ENCODE measurements at places on chromosomes 11 and 22.

DNA sequence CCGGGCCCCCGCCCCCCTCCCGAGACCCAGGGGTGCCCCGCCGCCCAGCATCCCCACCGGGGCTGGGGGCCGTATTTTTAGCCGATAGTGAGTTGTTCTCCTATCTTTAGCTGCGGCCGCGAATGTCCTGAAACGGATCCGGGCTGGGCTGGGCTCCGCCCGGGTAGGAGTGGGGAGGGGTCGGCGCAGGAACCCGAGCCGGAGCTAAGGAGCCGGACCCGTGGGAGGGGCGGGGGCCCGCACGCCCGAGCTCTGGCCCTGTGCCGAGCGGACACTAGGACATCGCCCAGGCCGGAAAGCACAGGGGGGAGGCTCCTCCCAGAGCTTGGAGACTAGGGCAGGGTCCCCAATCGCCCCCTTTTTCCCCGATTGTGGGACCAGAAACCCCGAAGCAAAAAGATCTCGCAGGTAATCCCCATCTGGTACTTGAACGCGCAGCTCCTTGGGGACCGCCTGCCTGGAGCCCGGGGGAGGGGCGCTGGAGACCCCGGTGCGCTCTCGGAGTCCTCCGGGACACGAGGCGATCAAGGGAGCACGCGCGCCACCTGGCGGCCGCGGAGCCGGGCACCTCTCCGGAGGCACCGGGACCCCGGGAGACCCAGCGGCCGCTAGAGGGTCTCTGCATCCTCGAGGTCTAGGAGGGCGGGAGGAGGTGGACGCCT is 669 bp downstream of the CDC42EP2 start:
- DNase-seq = peak; percentile 72

- no peak for DNase-seq
Observed at GRCh38 chr11:61955422-61956135, 5.4 kb downstream of the BEST1 start.

DNA sequence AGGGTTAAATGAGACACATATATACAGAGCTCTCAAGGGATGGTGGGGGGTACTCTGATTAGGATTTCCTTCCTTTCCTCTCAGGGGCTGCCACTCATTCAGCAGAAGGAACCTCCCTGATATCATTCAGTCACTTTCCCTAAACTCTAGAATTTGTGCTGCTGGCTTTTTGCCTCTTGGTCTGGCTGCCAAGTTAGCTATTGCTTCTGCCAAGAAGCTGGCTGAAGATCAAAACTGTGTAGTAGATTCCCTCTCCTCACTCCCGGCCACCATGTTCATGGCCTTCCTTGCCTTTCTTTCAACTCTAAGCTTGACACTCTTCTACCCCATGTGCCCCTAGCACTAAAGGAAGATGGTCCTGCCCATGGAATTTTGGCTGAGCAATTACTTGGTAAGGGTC is 18.7 kb downstream of the SLC6A5 start:
- no peak for DNase-seq

DNA sequence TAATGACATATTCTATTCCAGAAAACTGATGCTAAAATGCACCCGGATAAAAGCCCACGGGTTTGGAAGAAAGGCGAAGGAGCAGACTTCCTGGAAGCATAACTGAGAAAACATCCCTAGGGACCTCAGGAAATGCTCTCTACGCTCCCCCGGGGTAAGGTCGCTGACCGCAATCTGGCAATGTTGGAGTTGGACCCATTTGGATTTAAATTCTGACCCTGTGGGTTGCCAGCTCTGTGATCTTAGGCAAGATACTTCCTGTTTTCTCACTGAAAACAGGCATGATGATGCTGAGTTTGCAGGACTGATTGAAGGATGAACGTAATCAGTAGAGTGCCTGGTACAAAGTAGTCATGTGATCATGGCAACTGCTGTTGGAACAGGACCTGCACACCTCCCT is 1054.0 kb downstream of the NTM start:
- DNase-seq = no peak

- DNase-seq = no peak
Observed at GRCh38 chr11:130583801-130584211, 135.4 kb downstream of the ADAMTS15 start.

DNA sequence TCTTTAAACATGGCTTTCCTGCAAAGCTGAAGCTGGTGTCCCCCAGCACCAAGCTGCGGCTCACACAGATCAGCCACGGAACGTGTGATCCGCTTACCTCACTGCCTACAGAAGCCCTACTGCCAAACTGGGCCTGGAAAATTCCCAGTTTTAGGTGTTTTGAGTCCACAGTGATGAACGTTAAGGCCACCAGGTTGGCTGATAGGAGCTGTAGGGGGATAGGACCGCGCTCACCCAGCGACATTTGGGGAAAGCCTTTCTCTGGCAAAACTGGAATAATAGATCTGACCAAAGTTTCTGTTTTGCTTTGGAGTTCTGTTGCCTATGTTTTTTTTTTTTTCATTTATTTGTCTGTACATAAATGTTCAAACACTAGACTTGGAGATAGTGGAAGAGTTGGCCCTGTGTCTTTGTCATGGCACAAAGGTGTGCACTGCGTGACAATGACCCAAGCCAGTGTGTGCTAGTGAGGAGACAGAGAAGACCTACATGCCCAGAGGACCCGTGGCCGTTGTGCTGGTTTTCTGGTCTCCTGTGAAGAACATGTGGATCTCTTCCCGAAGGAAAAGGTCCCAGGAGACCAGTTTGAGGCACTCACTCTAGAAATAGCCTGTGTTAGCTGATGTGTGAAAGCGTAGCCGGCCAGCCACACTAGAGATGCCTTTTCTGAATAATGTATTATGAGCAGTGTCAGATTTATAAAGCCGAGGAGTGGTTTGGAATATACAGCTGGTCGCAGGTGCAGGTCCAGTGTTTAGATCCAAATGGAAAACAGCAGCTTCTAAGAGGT is 15.0 kb downstream of the ASPHD2 start:
- no peak for DNase-seq

DNA sequence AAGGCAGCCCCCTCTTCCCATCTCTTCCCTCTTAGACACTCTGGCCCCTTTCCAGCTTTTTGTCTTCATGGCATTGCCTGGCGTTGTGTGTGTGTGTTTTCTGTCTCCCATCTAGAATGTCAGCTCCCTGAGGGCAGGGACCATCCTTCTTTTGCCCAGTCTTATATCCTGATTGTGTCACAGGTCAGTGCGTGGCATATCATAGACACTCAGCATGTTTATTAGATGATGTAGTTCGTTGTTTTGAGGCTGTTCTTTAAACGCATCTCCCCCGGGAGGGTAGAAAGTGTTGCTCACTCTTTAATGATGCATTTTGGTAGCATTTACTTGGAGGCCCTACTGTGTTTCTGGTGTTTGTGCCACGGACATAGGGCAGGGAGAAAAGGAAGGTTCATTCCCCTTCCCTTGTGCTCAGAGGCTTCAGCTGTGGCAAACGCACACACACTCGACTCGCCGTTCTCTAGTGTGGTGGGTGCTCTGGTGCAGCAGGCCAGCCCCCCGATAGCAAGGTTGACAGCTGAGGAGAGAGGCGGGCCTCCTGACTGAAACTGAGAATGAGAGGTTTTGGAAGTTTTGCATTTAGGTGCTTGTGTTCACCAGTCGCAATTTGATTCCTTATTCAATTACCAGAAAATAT is 60.2 kb downstream of the TNRC6B start:
- DNase-seq = no peak

- no peak for DNase-seq
Observed at GRCh38 chr22:20299746-20300136, 20.1 kb downstream of the DGCR6L start.

- DNase-seq = no peak
Observed at GRCh38 chr11:95269036-95269819, 38.2 kb upstream of the SESN3 start.

- peak; percentile 79 for DNase-seq
Observed at GRCh38 chr11:63845303-63845702, 6.4 kb downstream of the MARK2 start.

- no peak for DNase-seq
Observed at GRCh38 chr11:67648140-67648795, 2.3 kb downstream of the ACY3 start.

DNA sequence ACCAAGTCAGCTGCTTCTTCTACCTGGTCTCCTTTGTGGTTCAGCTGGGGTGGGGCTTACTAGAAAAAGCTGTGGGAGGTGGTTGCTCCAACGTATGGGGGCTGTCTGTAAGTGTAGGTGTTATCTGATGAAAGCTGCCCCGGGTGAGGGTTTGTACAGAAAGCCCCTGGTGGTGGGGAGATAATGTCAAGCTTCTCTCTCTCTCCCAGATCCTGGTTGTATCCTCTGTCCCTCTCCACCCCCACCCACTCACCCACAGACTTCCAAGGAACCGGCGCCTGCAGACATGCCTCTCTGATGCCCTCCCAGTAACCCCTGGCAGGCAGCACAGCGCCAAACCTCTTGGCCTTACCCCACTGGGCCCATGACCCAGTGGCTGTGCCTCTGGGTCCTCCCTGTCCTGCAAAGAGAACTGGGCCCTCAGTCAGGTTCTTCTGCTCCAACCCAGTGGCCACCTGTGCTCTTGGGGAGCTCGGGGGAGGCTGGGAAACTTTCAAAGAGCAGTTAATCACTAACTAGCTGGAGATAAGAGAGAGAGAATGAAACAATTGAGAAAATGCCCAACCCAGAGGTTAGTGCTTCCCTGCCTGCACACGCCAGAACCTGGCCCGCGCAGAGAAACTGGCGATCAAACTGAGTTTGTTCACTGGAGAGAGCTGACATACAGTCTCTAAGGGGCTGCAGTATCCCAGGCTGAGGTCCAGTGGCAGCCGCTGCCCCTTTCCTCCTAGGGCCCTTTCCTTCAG is 20.4 kb upstream of the EHF start:
- no peak for DNase-seq

DNA sequence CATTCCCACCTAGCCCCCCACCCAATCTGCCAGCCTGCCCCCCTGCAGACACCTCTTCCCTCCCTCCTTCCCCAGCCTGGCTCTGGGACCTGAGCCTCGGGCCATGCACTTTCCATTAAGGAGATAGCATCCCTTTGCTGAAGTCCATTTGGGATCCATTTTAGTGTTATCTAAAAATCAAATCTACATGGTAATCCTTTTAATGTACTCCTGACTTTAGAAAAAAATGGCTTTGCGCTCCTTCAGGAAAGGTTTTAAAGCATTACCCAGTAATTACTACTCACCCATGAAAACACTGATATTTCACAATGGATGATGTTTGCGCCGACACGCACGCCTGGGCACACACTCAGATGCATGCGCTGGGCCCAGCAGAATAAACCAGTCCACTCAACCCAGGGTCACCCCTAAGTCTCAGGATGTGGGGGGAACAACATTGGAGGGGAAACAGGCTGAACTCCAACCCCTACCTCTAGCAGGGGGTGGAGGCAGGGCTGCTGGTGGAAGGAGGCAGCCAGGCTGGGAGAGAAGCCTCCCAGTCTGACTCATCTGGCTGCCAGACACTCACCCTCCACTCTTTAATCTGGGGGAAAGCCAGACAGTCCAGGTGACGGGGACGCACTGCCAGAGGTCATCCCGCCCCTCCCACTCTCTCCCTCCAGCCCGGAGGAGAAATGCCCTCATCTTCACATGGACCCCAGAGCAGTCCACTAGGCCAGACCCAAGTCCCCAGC is 29.8 kb downstream of the LMO1 start:
- peak; percentile 32 for DNase-seq

DNA sequence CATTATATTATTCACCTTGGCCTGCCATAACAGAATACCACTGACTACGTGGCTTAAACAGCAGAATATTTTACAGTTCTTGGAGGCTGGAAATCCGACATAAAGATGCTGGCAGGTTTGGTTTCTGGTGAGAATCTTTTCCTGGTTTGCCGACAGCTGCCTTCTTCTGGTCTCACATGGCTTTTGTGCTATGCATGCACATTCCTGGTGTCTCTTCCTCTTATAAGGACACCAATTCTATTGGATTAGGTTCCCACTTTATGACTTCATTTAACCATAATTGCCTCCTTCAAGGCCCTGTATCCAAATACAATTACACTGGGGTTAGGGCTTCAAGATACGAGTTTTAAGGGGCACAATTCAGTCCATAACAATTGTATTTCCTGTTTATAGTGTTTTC is 17.1 kb downstream of the RNF214 start:
- no peak for DNase-seq

DNA sequence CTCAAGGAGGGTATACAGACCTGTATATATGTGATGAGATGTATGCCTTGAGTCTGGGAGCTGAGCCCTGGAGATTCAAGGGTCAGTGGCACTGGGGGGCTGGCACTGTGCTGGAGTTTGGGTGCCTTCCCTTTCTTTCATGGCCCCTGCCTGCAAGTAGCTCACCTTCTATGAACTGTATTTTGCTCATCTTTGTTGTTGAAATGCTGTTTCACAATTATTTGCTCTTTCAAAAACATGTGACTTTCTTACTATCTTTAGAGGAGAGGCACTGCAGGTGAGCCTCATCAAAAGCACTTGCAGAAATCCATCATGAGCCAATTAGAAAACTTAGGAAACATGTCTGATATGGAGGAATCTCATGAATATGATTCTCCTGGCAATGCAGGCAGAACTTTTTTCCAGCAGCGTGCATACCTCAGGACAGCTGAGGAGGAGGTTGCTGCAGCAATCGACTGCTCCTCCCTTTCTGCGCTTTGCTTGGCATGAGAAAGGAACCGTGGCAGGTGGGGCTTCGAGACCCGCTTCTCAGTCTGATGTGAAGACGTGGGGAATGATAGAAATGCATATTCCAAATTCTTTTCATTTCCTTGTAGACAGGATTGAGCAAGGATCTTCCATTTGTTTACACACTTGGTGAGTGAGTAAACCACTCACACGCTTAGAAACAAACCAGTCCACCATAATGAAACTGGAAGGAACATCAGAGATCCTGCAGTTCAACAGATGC is 178.4 kb upstream of the E2F8 start:
- DNase-seq = peak; percentile 68

DNA sequence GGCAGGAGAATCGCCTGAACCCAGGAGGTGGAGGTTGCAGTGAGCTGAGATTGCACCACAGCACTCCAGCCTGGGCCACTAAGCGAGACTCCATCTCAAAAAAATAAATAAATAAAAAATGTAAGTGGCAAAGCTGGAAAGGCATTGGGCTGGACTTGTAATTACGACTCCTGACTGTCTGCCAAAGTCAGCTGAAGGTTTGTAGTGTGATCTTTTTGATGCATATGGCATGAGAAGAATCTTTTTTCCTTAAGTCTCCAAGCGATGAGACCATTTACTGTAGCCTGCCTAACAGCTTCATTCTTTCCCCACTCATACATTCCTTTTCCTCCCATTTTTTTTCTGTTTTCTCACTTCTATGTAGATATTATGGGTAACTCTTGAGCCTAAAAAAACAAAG is 24.8 kb downstream of the CTNND1 start:
- DNase-seq = peak; percentile 67

DNA sequence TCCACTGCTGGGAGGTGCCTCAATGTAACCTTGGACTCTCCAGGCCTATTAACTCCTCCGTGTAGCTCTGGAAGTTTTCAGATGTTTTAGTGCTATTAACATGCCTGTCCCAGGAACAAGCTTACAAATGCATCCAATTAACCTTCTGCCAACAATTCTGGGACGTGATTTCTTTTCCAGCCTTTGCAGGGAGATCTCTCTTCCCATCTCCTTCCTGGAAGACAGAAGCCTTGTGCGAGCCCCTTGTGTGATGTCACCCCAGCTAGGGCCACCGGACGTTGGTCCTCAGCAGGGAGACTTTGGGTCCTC is 47.7 kb upstream of the SYT7 start:
- DNase-seq = no peak
